RKO (cell line): ENCODE measurements at places on chromosomes 1 and 21.

DNA sequence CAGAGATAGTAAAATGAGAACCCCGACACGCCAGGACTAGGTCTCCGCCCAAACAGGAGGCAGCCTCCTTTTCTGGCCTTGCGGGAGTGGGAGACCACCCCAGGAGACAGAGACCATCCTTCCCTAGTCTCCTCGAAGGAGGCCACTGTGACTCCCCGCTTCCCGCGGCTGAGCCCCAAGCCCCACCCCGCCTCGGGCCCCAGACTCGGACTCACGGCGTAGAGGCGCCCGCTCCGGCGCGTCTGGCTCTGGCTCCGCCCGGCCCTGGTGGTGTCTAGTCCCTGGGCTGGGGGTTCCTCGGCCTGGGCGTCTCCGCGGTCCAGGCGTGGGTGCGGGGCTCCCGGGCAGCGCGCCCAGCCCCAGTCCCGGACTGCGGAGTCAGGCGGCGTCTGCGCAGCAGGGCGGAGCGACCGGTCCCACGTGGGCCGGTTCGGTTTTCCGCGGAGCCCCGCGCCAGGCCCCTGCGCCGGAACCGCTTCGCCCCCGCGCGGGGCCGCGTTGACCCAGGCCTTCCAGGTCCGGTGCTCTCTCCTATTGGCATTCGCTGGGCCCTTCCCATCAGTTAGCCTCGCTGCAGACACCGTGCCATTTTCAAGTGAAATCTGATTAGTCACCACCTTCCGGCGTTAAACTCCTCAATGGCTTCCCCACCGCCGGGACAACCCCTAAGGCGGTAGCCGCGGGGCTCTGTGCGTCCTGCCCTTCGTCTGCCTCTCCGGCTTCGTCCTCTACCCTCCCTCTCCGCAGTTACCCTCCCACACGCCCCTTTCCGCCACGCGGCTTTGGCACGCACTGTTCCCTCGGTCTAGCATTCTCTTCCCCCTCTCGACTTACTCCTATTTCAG, at the start of gene C1orf216:
Gene C1orf216 (minus strand): TSS at position 393 of the 845 bp plus-strand sequence. CDS start 2,563 bp downstream, outside the sequence.
- peak; percentile 90 for DNase-seq

DNA sequence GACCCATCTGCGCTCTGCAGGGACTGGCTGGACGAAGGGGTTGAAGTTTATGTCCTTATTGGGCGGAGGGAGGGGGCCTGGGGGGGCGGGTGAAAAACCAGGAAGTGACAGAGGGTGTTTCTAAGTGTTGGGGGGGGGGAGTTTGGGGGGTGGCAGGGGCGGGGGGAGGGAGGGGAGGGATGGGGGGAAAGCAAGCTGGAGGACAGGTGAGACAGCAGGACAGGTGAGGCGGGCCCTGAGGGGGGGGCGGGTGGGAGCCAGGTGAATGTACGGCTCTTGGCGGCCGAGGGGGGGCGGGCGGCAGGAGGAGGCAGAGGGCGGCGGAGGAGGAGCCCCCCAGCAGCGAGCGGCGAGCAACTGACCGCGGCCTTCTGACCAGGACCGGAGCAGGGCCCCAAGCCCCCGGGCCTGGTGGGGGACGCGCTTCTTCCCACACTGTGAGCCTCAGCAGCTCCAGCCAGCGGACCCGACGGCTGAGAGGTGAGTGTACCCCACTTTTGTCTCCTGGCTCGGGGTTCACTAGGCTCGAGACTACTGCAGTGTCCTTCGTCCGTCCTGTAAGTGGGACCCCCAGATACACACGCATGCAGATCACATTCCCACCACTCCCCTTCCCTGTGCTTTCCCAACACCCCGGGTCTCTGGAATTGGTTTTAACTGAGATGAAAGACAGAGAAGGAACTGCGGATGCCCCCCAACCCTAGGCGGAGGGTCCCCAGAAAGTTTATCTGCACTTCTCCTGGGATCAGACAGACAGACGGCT, at the start of gene ZBTB7B:
Gene ZBTB7B (plus strand): TSS at position 339 of the 763 bp plus-strand sequence. CDS start 11,859 bp downstream, outside the sequence.
- peak; percentile 62 for DNase-seq

DNA sequence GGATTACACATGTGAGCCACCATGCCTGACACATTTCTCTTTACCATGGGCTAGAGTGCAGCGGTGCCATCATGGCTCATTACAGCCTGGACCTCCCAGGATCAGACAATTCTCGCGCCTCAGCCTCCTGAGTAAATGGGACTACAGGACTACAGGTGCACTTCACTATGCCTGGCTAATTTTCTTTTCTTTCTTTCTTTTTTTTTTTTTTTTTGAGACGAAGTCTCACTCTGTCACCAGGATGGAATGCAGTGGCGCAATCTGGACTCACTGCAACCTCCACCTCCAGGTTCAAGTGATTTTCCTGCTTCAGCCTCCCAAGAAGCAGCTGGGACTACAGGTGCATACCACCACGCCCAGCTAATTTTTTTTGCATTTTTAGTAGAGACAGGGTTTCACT, 14.8 kb upstream of the KIF1B start:
- no peak for DNase-seq

DNA sequence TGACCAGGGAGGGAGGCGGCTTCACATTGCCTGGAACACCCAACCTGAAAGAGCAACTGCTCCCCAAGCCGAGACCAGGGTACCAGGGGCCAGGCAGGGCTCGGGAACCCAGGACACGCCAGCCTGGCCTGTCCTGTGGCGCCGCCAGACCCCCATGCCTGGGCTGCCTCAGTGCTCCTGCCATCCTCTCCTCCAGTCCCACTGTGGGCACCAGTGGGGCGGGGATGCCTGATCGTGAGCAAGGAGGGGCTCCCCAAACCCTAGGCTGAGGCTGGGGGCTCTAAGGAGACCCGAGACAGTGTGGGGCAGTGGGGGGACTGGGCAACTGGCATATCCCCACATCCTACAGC, 45.1 kb downstream of the WNT9A start:
- DNase-seq: no peak

DNA sequence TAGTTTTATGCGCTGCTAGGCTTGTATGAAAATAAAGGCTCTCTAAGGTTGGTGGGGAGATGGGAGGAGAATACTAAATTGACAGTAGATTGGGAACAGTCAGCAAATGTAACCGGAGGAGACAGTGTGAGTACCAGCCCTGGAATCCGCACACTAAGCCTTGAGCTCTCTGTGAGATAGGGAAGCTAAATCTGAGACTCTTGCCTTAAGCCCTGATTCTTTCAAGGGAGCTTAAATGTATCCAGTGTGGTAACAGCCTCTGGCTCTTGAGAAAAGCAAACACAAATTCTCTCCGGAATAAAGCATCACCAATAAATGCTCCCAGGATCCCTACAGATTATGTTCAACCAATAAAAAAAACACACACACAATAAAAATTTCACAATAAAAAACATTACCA, 33.0 kb upstream of the PDPN start:
- no peak for DNase-seq

- no peak for DNase-seq
Observed at GRCh38 chr1:59271561-59272260, 25.2 kb upstream of the FGGY start.

DNA sequence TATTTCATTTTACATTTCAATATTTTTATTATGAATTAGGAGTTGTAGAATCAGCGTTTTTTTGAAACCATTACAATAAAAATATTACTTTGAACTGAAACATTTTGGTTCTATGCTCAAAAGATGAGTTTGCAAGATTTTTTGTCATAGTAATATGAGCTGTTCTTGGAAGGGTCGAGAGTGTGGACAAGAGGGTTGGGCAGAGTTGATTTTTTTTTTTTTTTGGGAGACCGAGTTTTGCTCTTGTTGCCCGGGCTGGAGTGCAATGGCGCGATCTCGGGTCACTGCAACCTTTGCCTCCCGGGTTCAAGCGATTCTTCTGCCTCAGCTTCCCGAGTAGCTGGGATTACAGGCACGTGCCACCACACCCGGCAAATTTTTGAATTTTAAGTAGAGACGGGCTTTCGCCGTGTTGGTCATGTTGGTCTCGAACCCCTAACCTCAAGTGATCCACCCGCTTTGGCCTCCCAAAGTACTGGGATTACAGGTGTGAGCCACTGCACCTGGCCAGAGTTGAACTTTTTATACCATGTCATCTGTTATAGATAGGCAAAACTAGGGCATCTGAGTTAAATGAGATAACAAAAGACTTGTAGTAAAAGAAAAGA, 3.3 kb downstream of the CACYBP start:
- DNase-seq: peak; percentile 26

GRCh38 chr21:46323227-46323709, 402 bp downstream of the C21orf58 start:
- DNase-seq: no peak

- no peak for DNase-seq
Observed at GRCh38 chr1:165683848-165684485, 14.4 kb downstream of the ALDH9A1 start.

DNA sequence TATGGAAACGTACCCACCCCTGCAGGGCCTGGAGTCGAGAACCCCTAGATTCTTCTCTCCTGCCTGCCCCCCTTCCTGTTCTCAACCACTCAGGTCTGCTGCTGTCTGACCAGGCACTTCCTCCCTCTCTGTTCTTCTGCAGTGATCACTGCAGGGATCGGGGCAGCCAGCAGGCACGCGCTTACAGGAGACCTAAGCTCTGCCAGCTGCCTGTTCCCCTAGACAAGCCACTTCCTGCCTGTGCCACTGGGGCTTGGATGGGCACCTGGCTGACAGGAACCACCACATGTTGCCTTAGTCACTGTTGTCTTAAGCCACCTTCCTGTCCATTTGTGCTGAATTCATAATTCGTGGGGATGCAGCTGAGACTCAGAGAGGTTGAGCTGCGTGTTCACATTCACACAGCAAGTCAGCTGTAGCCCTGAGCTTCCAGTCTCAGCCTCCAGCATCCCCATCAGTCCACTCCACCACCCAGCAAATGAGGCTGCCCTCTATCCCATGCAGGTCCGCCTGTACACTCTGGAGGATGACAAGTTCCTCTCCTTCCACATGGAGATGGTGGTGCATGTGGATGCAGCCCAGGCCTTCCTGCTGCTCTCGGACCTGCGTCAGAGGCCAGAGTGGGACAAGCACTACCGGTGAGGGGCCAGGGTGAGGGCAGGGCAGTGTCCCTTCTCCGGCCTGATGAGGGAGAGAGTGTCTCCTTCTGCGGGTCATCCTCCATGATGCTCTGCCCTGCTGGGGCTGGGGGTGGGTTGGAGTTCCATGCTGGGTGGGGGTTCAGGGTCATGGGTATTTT, 18.6 kb downstream of the FAM151A start:
- no peak for DNase-seq

DNA sequence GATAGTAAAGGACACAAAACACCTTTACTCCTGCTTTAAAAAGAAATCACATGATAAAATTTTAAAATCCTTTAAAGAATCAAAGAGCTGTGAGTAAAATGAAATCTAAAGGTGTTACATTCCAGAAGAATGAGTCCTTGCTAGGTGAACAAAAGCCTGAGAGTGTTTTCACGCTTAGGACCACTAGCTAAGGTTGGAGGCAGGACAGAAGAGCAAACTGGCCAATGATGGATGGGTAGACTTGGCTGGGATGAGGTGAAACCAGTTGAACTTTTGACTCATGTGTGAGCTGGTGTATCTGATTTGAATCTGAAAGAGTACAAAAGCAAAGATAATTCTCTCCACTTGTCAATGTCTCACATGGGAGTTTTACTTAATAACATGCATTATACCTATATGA, 35.1 kb downstream of the CATSPERE start:
- no peak for DNase-seq

- no peak for DNase-seq
Observed at GRCh38 chr1:231695439-231696255, 69.1 kb downstream of the DISC1 start.

GRCh38 chr1:29090937-29091618, 32.6 kb downstream of the TMEM200B start:
- no peak for DNase-seq

DNA sequence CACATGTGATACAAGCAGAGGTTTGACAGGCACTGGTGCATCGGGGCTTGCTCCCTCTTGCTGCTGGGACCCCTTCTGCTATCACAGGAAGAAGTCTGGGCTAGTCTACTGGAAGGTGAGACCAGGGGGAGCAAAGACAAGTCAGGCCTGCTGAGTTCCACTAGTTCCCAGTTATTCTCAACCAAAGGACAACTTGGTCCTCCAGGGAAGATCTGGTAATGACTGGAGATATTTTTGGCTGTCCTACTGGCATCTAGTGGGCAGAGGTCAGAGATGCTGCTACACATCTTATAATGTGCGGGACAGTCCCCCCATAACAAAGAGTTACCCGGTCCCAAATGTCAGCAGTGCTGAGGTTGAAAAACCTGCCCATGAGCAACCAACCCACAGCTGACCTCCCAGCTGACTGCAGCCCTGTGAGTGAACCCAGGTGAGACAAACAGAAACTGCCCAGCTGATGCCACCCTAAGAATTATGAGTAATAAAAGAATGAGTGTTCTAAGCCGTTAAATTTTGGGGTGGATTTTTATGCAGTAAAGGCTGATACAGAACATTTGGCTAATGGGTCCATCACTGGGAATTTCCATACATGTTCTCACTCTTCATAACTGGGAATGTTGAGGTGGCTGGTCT, 71.6 kb downstream of the NENF start:
- no peak for DNase-seq

- DNase-seq: no peak
Observed at GRCh38 chr1:68704800-68705443, 208.0 kb upstream of the DEPDC1 start.

DNA sequence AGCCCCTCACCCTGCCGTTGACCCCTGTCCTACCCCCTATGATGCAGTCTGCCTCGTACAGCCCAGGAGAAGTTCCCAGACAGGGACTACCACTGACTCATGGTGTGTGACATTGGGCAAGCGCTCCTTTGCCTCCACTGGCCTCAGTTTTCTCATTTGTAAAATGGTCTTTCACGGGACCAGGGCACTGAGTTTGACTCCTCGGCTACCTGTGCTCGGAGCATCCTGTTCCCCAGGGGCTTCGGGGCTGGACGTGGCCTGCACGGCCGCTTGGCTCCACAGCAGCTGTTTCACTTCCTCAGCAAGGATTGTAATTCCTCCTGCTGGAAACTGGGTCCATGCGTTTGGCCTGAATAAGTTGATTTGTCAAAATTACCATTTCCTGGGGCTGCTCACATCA, 277.3 kb downstream of the MATN1 start:
- DNase-seq: no peak

GRCh38 chr1:53145051-53145600, 2.7 kb upstream of the SLC1A7 start:
- DNase-seq: no peak

DNA sequence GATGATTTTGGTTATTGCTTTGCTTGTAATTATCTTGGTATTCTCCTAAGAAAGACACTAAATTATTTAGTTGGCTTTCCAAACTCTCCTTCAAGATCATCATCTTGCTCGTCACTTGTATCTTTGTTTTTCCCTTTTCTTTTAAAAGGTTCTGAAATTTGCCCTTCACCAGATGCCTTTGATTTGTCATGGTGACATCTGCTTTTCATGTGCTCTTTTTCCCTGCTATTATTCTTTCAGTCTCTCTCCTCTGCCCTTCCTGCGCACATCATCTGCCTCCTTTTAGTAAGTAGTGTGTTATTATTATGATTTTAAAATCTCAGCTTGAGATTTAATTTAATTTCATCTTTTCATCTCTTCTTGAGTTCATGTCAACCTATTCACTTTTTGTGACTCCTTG, 92.1 kb downstream of the BACH1 start:
- no peak for DNase-seq

- DNase-seq: peak; percentile 26
Observed at GRCh38 chr1:85606414-85606800, 25.8 kb downstream of the CCN1 start.

- peak; percentile 99 for DNase-seq
Observed at GRCh38 chr1:209648931-209649776, 3.1 kb downstream of the LAMB3 start.

- DNase-seq: no peak
Observed at GRCh38 chr1:90305577-90305976, 310.7 kb downstream of the ZNF326 start.
